8988T (cell line): ENCODE measurements at places on chromosomes 11 and 22.

GRCh38 chr11:70341881-70342429 is 56.4 kb upstream of the CTTN start:
- no peak for DNase-seq

GRCh38 chr11:124150684-124151083 is 32.5 kb upstream of the OR10D3 start:
- no peak for DNase-seq

- DNase-seq, result no peak
These were observed 29.8 kb upstream of the GRK3 start for GRCh38 chr22:25534724-25535123.

DNA sequence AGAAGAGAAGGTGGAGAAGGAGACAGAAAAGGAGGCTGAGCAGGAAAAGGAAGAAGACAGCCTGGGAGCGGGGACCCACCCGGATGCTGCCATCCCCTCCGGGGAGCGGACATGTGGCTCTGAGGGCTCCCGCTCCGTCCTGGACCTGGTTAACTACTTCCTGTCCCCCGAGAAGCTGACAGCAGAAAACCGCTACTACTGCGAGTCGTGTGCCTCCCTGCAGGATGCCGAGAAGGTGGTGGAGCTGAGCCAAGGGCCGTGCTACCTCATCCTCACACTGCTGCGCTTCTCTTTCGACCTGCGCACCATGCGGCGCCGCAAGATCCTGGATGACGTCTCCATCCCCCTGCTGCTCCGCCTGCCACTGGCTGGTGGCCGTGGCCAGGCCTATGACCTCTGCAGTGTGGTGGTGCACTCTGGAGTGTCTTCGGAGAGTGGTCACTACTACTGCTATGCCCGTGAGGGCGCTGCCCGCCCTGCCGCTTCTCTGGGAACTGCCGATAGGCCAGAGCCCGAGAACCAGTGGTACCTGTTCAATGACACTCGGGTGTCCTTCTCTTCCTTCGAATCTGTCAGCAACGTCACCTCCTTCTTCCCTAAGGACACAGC is 21.4 kb downstream of the USP35 start:
- DNase-seq, result no peak

- no peak for DNase-seq
These were observed 751.2 kb downstream of the BRD1 start for GRCh38 chr22:49076300-49077035.

DNA sequence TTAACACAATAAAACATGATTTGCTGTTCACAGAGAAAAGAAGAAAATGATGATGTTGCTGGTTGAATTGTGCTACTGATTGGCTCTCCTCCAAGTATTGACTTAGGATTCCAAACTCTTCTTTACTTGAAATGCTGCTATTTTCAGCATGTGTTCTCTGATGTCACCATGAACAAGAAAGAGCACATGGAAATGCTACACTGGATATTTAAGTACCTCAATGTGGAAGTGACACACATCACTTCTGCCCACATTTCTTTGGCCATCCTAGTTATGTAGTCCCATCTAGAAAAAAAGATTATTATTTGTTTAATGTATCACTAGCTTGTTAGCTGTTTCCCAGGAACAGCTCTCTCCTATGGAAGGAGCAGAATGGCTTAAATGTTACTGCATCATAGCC is 27.2 kb downstream of the OR52B2 start:
- DNase-seq, result no peak

- no peak for DNase-seq
These were observed 424.1 kb upstream of the TENM4 start for GRCh38 chr11:79864882-79865281.

GRCh38 chr11:57155838-57156607 is 25.7 kb upstream of the LRRC55 start:
- no peak for DNase-seq
